RWPE1 (cell line): ENCODE measurements at places on chromosomes 13 and 19.

GRCh38 chr19:3159565-3159964, 19.0 kb upstream of the S1PR4 start:
- DNase-seq = no peak

GRCh38 chr19:57633832-57634131, 814 bp downstream of the ZNF211 start:
- DNase-seq = no peak

GRCh38 chr19:16367261-16367683, 42.6 kb downstream of the KLF2 start:
- DNase-seq = no peak

DNA sequence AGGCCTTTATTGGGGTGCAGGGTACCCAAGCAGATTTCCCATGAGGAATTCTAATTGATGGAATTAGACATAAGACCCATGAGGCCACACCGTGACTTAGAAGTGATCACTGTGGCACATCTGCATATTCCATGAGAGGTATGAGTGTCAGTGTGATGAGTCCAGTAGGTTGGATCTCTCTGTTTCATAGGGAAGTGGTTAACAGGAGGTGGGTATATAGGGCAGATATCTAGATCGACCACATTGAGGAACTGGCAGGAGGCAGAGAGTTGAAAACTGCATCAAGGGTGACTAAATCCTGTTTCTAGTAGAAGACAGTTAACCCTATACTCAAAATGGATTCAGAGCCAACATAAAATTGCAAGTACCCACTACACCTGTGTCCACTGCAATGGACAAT, 68.6 kb upstream of the MIR17HG start:
- no peak for DNase-seq

- DNase-seq = no peak
Measured at GRCh38 chr13:82259284-82259683, 1623.0 kb downstream of the SLITRK1 start.
